ENCODE measurements at places on chromosomes 6 and 20. TPM values are rescaled to one million over a fixed set of nuclear protein-coding genes. Genes with fewer than 3 reads are reported as not detected.

GRCh38 chr20:53899351-53900167, 170.8 kb downstream of the BCAS1 start:
- DNase-seq, result no peak

DNA sequence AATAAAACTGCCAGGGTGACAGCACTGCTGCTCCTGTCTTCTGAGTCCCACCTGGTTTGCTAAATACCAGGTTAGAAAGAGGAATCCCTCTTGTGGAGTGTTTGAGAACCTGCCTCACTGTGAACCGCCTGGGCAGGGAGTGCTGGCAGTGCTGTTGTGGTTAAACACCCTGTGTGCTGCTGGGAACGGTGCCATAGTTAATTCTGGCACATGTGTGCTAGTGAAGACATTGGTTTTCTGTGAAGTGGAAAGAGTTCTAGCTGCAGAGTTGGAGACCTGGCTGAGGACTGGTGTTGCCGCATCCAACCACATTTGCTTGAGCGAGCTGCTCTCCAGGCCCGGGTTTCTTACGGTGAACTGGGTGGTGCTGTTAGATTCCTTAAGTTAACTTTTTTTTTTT, 72.7 kb downstream of the IGF2R start:
- no peak for DNase-seq

- DNase-seq, result no peak
Measured at GRCh38 chr20:5887386-5887785, 62.9 kb downstream of the TRMT6 start.

FERMT1 gene
- 4.2 TPM for polyA plus RNA-seq

- DNase-seq, result no peak
Measured at GRCh38 chr6:122624853-122625252, 14.6 kb downstream of the PKIB start.

- no peak for DNase-seq
Measured at GRCh38 chr20:40956542-40957264, 71.9 kb upstream of the TOP1 start.

DNA sequence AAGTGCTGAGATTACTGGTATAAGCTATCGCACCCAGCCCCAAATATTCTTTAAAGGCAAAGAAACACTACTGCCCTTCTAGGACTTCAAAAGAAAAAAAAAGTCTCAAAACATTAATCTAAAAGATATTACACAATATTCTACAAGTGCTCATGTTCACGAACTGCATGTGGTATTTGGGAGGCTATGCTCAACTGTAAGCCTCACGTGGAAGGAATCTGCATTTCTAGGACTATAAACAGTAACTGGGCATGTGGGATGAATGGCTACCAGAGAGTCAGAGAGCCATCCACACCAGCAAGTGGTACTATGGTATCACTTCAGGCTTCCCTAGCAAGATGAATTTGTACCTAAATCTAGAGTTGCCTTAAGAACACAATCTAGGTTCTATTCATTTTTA, 50.0 kb downstream of the FKBP5 start:
- no peak for DNase-seq

DNA sequence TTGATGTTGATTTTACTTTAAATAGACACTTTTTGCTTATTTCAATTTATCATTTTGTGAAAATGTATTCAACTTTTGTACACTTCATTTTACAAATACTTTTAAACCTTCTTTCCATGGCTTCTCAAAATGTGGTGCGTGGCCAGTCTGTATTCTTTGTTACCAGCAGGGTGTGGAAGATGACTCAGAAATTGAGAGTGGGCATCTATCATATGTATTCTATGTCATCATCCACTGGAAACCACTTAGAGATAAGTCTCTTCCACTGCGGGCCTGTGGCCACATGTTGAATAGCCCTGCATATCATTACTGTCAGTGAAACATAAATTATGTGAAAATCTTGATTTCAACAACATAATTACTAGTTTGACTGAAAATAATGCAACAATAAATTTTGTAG, 52.6 kb upstream of the MC3R start:
- no peak for DNase-seq

GRCh38 chr6:37010402-37010892, 5.0 kb downstream of the FGD2 start:
- DNase-seq, result no peak

- DNase-seq, result no peak
Measured at GRCh38 chr20:47713163-47713562, 72.1 kb downstream of the SULF2 start.

DNA sequence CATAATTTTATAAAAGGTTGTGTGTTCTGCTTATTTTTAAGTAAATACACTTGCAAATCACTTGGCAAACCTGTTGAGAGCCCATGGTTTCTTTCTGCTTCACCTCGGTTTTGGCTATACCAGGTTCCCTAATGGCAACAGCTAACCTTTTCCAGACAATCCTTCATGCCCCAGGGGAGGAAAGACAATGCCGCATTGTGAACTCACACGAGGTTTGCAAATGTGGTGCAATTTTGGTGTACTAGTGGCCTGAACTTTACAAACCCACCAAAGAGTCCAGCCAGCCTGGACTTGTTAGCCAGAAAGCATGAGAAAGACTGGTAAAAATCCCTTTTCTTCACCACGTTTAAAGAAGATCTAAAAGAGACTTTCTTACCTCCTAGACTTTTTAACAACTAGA, 84.8 kb upstream of the SOX4 start:
- DNase-seq, result no peak

DNA sequence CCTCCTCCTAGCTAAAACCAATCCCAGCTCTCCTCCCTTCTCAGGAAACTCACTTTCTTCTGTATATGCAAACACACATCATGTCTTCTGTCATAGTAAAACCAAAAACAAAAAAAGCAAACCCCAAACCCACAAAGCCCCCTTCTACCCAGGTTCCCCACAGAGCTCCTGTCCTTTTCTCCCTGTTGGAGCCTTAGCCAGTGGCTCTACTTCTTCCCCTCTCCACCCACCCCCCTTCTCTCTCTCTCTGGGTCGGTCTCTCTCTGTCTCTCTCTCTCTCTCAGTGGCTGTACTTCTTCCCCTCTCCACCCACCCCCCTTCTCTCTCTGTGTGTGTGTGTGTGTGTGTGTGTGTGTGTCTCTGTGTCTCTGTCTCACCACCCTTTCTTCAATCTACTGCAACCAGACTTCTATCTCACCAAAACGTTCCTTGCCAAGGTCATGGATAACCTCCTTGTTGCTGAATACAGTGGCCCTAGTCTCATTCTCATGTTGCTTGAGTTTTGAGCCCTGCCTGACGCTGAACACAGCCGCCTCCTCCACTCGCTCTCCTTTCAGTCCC, 8.7 kb upstream of the OSER1 start:
- no peak for DNase-seq
